ENCODE measurements at places on chromosomes 6 and 20.
A peak's percentile ranks its signal among the peaks of the same experiment; 100 is the strongest.

GRCh38 chr6:11486486-11486885, 51.1 kb upstream of the TMEM170B start:
- DNase-seq = peak; percentile 34

DNA sequence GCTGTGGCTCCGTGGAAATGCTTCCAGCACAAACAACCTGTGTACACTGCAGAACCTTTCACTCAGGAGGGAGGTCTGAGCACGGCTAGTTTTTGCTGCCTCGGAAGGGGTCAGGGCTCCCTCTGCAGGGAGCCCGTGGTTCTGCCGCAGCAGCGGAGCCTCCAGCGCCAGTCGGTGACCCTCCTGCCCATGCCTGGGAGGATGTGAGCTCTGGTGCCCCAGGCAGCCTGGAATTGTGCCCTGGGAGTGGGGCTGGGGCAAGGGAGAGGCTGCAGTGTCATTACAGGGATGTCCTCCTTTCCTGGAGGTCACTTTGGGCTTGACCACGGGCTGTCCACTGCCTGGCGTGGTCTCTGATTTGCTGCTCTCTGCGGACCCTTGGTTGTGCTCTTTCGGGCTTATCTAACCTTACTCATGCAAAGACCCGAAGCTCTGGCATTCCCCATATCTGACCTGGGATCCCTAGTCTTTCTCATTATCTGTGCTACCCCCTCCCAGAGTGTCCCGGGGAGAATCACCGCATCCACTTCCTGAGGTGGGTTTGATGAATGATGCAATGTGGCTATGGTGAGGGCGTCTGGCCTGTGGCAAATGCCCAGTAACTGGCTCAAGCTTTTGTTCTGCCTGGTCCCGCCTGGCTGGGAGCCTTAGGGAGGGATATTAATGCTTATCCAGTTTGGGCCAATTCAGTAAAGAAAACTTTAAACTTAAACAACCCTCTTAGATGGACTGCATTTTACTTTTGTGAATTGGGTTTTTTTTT, 59.6 kb upstream of the TAGAP start:
- no peak for DNase-seq

- DNase-seq = no peak
Measured at GRCh38 chr6:64895945-64896344, 811.1 kb downstream of the EYS start.

GRCh38 chr6:107515955-107516354, 26.0 kb downstream of the SOBP start:
- no peak for DNase-seq

DNA sequence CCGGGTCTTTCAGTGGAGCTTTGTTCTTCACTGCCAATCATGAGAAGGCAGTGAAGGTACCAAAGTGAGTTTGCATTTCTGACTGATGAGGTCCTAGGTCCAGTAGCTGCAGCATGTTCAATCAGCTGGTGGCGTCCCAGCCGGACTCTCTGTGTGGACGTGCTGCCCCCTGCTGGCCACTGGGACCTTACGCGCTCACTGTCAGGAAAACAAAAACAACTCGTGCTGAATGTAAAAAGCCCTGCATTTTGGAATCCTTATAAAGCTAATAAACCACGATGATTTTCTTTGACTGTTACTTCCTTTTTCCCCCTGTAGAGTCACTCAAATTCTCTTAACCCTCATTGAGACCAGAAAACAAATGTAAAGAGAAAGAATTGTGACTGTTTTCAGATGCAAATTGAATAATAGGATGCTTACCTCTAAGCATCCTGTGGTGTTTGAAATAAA, 4.9 kb upstream of the CD24 start:
- peak; percentile 84 for DNase-seq
